M059J (cell line): ENCODE measurements at places on chromosomes 12 and 14. TPM values are rescaled to one million over a fixed set of nuclear protein-coding genes. Genes with fewer than 3 reads are reported as not detected.
A peak's percentile ranks its signal among the peaks of the same experiment; 100 is the strongest.

DNA sequence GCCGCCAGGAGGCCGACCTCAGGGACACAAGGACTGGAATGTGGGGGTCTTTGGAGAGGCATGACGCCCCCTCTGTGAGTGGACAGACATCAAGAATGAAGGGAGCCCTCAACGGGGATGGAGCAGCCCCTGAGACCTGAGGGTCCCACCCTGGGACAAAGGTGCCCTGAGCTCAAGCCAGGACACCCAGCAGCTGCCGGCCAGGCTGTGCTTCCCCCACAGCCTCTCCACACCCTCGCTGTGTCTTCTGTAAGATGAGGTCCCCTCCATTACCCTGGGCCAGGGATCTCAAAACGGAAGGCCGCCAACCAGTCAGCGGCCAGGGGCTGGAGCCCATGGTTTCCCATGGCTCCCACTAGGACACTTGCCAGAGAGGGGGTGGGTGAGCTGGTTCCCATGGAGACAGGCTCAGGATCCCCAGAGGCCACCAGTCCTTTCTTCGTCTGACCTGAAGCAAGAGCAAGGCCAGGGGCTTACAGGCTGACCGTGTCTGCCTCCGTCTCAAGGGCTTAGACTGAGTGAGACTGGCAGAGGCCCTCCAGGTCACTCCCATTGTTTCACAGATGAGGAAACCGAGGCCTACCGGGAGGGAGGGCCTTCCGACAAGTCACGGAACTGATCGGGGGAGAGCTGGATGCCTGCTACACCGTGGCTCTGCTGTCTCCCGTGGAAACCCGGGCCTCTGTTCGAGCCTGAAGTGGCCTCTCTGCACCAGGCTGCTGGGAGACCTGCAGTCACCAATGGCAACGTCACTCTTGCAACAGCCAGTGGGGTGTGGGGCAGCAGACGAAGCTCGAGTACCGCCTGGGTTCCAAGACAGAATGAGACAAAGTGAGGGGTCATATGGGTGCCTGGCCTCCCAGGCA, 91.7 kb upstream of the DIO3 start:
- DNase-seq = no peak

- peak; percentile 68 for DNase-seq
Observed at GRCh38 chr12:88562846-88563582, 17.3 kb downstream of the KITLG start.

The SMCO2 gene
- total RNA-seq = 1.6 TPM in 1 of 2 replicates, not detected in the other

DNA sequence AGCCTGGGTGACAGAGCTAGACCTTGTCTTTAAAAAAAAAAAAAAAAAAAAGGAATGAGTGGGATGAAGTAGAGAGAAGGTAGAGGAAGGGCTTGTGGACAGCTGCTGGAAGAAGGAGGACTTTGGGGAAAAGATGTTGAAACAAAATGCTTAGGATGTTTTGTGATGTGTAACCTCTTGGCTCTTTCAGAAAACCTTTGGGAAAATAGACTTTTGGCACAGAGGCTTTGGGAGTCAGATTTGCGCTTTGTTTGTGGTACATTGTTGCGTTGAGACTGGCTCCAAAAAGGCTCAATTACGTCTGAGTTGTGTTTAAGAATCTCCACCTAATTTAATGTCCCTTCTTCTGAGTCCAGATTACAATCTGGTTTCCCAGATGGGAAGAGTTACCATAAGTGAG, 32.9 kb upstream of the SPTLC2 start:
- DNase-seq = no peak

GRCh38 chr12:98724384-98725155, 79.5 kb downstream of the APAF1 start:
- DNase-seq = no peak

The BCL11B gene
- 0.02 TPM in 1 of 2 replicates, not detected in the other for total RNA-seq

- DNase-seq = no peak
Observed at GRCh38 chr12:94678849-94679248, 28.5 kb upstream of the TMCC3 start.

The FAM177A1 gene
- 40.6 and 49.9 TPM in 2 replicates for total RNA-seq

DNA sequence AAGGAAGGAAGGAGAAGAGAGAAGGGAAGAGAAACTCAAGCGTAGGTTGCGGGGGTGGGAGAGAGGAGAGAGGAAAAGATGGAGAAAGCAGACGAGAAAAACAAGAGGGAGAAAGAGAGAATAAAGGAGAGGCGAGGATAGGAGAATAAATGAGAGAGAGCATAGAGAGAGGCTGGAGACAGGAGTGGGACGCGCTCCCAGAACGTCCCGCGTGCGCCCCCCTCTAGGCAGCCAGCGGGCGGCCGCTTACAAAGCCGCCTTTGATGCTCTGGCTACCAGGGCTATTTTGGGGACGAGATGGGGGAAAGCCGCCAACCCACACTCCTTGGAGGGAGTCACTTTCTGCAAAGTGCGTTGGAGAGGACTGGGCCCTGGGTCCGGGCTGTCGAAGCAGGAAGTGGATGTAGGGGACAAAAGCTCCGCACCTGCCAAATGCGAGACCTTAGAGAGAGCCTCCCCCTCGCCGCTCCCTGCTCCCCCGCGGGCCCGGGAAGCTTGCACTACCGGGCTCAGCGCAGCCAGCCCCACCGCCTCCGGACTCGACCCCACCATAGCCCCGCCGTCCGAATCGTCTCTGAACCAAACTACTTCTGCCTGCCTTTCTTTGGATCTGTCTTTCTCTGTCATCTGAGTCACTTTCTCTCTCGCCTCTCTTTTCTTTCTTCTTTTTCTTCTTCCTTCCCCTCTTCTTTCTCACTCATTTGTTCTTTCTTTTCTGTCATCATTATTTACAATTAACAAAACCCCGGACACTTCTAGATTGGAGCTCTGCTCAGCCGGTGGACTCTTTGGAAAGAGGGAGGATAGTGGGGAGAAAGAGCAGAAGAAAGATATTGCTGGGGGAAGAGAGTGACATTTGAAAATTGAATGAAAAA, 8.0 kb downstream of the ASCL1 start:
- no peak for DNase-seq

GRCh38 chr14:104370256-104370870, 209.2 kb upstream of the C14orf180 start:
- peak; percentile 1 for DNase-seq

The RPL6 gene
- 1,212 and 1,298 TPM in 2 replicates for total RNA-seq

GRCh38 chr12:108525681-108526080, 10.6 kb downstream of the FICD start:
- peak; percentile 71 for DNase-seq

DNA sequence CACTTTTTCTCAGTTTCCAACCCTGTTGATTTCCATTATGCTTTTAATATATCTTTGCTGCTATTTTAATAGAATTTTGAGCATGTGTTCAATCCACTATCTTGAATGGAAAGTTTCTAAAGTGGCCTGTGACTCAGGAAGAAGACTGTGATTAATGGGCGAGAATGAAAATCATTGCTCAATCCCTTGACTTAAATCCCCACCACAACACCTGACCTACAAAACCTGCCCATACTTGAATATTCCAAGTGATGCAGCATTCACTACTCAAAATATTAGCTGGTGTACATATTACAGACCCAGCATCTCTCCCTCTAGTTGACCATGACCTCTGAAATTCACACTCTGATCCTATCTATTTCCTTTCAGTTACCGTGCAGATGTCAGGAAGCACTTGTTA, 1.3 kb upstream of the OAS3 start:
- peak; percentile 55 for DNase-seq

DNA sequence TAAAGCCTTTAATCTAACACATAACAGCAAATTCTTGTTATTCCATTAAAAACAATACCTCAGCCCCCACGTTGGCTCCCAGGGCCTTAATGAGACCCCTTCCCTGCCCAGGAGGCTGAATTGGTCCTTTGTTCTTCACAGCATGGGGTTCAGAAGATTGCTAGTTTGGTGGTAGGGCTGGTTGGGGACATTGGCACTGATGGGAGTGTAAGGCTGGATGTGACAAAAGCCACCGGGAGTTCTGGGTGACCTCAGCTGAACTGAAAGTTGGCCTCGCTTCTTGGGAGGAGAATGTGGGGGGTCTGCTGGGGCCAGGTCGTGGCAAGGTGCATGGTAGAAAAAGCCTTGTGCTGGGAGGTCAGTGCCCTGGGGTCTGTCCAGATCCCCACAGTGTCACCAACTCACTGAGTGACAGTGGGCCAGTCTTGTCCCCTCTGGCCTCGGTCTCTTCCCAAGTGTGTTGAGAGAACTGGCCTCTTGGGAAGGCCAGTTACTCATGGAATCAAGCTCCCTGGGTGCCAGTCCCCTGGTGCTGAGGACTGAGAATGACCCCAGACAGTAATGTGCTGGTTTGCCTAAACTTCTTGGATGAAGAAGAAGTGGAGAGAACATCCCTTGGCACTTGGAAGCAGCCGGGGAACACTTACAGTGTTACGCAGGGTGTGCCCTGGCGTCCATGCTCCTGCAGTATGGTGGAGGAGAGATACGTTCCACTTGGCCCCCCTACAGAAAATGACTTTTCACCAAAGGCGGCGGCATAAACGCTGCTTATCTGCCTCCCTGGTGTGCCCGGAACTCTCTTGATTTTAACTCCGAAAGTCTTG, 283.7 kb upstream of the RTL1 start:
- no peak for DNase-seq

GRCh38 chr12:64010069-64010686, 165.7 kb downstream of the SRGAP1 start:
- peak; percentile 93 for DNase-seq

The KLRD1 gene
- total RNA-seq = not detected in 2 replicates

DNA sequence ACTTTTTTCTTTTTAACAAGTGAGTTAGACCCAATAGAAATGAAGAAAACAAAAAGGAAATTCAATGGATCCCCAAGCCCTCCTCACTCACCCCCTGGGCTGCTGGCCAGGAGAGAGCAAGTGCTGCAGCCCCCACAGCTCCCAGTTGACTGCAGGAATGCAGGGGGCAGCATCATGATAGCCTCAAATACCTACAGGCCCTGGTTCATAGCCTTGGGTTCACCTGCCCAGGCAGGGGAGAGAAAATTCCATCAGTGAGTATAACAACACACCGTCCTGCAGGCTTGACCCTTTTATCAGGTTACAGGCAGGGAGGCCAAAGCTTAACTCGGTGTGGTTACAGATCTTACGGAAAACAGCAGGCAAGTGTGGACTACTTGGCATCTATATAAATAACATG, 76.3 kb downstream of the PHLDA1 start:
- DNase-seq = no peak
